Effector memory CD8-positive, alpha-beta T cell (primary cell): ENCODE measurements at places on chromosomes 4 and X.

DNA sequence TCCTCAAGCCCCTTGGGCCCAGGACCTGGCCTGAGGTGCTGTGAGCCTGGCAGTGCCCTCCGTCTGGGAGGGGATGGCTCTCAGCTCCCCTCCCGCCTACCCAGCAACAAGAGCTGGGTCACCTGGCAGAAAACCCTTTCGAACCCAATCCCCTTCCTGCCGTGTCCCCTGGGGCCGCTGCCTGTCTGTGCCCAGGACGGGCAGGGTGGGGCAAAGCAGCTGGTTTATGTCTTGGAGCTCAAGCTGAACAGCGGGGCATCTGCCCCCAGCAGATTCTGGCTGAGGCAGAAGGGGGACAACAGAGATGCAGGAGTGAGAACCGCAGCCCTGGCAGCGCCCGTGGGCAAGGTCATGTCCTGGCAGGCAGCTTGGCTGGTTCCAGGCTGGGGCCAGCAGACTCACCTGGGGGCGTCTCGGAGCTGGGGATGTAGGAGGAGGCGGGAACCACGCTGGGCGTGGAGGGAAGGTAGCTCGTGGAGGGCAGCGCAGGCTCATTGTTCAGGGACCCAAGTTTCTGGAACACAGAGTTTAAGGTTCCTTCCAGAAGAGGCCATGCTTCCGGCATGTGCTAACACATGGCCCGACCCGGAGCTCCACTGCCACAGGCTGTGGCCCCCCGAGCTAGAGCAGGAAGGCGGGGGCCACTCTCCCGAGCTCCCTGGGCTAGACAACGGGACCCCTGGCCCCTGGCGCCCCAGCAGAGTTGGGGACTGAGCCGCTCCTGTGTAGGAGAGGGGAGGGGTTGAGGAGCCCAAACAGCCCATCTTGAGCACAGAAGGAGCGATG is 24.2 kb downstream of the NELFA start:
- DNase-seq = no peak

DNA sequence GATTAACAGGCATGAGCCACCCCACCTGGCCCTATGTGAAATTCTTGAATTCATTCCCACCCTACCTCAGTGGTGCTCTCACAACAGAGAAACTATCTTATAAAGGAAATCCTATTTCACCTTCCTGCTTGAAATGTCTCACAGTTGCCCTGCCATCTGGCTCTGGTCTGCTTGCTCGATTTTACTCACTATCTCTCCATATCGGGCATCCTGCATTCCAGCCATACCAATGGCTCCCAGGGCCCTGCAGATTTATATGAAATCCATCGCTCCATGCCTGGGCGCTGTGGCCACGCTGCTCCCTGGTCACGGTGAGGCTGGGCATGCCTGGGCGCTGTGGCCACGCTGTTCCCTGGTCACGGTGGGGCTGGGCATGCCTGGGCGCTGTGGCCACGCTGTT is 15.8 kb downstream of the SORBS2 start:
- DNase-seq = no peak

DNA sequence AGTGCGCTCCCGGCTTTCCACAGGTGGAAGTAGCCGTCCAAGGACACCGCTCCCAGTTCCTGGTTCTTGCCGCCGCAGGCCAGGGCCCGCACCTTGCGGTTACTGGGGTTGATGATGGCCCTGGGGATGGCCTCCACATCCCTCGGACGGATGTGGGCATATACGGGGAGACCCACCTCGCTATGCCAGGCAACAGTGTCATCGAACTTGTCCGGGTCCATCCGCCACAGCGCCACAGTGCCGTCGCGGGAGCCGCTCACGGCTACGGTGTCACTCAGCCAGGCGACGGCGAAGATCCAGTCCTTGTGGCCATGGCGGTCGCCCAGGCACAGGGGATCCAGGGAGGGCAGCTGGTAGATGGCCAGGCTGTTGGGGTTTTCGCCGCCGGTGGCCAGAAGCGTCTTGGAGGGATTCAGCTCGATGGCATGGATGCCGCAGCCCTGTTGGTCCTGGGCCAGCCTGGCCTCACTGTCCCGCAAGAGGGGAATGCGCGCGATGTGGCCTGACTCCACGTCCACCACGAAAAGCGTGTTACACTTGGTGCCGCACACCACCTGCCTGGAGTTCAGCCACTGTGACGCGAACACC is 795 bp downstream of the DCAF12L1 start:
- DNase-seq = no peak

GRCh38 chrX:111041018-111041462 is 55.0 kb upstream of the PAK3 start:
- peak; percentile 2 for DNase-seq

- peak; percentile 68 for DNase-seq
These were observed 36.8 kb downstream of the RTL5 start for GRCh38 chrX:72094894-72095293.

GRCh38 chrX:153407736-153408135 is 3.5 kb upstream of the ZFP92 start:
- no peak for DNase-seq

DNA sequence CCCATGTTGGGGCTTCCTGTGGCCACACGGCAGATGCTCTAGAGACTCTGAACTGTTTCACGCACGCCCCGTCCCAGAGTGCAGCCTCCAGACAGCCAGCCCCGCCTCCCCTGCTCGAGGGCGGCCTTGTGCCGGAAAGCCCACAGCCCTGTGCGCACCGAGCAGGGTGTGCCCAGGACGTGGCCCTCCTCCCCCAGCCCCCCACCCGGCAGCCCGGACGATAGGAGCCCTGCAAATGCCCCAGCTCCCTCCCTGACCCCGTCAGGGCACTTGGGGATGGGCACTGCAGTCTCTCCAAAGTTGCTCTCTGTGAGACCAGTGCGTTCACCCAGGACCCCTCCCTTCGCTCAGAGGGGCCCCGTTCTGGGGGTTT is 37.3 kb downstream of the ADRA2C start:
- no peak for DNase-seq

DNA sequence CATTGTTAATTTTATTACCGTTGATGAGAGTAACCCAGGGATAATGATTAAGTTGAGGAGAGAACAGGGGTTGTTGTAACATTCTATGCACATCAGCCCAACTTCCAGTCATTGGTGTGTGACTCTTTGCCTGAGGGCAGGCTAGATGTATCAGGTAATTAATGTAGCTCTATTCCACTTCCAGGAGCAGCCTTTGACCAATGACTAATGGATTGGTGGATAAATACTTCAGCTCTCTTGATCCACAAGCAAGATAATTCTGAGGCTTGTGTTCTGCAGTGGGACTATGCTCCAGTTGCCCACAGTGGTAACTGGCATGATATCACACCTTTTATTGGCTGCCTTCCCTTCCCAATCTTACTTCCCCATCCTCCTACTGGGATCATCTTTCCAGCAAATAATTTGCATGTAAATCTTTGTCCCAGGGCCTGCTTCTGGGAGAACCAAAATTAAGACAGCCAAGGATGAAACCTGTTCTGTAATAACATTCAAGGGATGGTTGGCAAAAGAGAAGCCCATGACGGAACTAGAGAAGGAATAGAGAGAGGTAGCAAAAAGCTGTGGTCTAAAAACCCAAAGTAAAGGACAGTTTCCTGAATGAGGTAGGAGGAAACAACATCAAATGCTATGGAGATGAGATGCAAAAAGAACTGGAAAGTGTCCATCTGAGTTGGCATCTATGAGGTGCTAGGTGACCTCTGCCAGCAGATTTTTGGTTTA is 241.4 kb upstream of the RPS6KA3 start:
- no peak for DNase-seq
